RKO (cell line): ENCODE measurements at places on chromosomes 6 and 20.

- no peak for DNase-seq
Observed at GRCh38 chr20:8121666-8122065, 10.4 kb upstream of the PLCB1 start.

DNA sequence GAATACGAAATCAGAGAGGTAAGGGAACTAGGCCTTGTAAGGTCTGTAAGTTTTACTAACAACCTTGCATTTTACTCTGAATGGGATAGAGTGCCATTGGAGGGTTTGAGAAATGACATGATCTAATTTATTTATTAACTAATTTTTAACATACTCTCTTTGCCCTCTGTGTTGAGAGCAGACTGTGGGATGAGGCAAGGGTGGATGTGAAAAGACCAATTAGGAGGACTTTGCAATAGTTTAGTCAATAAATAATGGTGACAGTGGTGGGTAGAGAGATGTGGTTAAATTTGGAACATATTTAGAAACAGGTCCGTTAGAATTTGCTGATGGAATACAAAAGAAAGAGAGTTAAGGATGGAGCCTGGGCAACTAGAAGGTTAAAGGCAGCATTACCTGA lies 60.0 kb downstream of the MKKS start:
- no peak for DNase-seq

DNA sequence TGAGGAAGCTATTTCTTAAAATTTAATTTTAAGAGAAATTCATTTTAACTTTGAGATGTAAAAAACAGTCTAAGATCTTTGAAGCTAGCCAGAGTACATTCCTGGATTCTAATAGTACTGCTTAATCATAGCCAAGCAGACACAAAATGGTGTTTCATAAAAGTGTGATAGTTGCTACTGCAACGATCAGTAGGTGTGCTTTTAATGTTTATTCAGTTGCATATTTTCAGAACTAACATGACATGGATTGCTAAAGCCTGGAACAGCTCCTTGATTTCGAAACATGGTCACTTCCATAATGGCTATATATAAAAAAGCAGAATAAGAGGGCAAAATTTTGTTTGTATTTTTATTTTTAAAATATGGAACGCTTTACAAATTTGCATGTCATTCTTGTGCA lies 35.5 kb downstream of the SESN1 start:
- no peak for DNase-seq

DNA sequence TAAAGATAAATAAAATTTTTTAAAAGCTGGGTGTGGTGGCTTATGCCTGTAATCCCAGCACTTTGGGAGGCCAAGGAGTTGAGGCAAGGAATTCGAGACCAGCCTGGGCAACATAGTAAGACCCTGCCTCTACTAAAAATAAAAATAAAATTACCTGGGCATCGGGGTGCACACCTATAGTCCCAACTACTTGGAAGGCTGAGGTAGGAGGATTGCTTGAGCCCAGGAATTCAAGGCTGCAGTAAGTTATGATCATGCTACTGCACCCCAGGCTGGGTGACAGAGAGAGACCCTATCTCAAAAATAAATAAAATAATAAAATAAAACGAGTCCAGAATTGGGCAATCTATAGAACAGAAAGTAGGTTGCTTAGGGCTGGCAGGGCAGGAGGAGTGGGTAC lies 228.7 kb downstream of the BCAS1 start:
- DNase-seq: no peak
